ENCODE measurements at places on chromosomes 12 and 14. TPM values are rescaled to one million over a fixed set of nuclear protein-coding genes. Genes with fewer than 3 reads are reported as not detected.

The ACOT6 gene
- total RNA-seq = not detected

The GYS2 gene
- 0.98 TPM for total RNA-seq

The KRT3 gene
- total RNA-seq = not detected

The TCL1B gene
- not detected for total RNA-seq

DNA sequence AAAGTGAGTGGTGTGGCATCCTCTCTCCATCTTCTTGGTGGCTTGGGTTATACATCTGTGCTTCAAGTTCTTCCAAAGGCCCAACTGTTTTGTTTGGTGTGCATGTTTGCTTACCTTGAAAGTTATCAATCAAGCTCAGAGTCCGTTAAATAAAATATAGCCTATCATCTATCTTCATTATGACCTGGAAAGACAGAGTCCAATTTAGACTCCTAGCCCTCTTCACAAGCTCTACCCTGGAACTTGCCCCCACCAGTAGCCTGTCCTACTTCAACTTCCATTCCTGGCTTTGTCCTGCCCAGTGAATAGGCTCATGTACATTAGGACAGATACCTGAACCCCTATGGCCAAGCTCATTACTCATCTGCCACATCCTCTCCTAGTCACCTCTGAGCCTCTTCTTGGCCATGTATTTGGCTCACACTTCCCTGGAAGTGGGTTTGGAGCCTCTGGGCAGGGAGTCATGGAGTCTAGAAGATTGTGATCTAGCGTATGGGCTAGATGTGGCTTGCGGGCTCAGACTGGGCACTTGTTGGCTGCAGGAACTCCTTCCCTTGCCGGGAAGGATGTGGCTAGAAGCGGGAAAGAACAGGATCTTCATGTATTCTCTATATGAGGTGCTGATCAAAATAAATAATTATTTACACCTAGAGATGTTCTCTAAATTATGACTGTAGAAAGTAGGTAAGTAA, 6.4 kb upstream of the SSTR1 start:
- DNase-seq = no peak

The CIROP gene
- not detected for total RNA-seq

The ACRBP gene
- total RNA-seq = 0.74 TPM

DNA sequence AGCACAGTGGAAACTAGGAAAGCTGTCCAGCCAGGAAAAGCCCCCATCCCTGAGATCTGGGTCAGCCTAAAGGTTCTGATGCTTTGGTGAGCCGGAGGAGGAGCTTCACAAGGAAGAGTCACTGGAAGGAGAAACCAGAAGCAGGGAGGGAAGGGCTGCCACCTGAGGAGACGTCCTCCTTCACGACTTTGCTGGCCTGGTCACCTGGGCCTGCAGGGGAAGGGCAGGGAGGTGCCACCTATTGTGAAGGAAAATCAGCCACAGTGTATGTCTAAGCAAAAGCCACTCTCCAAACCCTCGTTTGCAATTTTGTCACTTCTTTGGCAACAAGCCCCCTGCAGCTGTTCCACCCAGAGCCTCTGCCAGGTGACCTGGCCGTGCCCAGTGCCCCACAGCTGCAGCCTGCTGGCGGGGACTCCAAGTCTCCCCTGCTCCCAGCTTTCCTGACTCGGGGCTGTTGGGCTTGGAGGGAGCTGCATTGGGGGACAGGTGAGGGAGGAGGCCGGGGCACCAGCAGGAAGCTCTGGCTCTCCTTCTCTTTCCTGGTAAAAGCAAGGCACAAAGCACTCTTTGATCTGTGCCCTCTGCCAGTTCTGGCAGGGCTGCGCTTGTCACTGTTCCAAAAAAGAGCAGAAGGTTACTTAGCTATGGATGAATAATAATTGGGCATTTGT, 120.9 kb upstream of the BCL2L14 start:
- no peak for DNase-seq

DNA sequence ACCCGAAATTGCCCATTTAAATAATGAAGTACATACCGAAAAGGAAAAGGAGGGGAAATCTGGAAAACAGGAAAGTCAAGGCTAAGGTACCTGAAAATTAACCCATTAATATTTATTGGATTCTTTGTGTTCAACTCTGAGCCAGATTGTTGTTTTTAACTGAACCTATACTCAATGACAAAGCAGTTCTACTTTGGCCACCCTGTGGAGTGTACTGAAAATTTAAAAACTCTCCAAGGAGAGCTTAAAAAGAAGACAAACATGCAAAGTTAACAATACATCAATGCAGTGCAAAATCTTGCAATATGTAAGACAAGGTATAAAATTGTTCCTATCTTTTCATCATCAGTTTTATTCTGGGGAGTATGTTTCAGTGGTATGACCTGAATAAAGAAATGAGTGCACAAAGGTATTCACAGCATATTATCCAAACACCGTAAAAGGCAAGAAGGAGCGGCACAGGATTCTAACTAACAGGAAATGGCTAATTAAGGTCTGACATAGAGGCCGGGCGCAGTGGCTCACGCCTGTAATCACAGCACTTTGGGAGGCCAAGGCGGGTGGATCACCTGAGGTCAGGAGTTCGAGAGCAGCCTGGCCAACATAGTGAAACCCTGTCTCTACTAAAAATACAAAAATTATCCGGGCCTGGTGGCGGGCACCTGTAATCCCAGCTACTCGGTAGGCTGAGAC, 1.7 kb downstream of the USP44 start:
- DNase-seq = no peak

DNA sequence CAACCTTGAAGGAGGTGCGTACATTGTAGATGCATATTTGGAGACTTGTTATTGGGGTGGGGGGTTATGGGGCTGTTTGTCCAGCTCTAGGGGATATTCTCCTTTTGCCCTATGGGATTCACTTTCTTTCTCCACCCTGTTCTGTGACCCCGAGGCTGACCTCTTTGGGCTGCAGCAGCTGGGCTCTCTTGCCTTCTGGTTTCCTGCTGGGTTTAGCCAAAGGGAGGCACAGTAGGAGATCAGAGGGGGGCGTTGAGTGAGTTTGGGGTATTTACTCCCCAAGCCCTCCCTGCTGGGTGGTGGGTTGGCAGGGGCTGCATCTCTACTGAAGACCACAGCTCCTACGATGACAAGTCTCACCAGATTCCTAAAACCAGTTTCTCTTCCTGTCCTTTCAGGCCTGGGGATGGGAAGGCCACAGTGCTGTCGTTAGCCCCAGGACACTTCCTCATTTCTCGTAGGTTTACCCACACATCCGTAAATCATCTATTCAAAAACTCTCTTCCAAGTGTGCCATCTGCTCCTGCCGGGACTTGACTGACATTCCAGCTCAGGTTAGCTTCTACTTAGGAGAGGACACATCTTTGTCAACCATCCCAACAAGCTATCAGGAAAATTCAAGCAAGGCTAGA, 127.1 kb downstream of the TMEM30B start:
- no peak for DNase-seq

The DEGS2 gene
- 19.9 TPM for total RNA-seq

The NID2 gene
- 20.1 TPM for total RNA-seq

GRCh38 chr12:88562151-88562550, 18.1 kb downstream of the KITLG start:
- no peak for DNase-seq

The AMIGO2 gene
- total RNA-seq = 20.4 TPM
